Spinal cord (tissue), 10 donors: ENCODE measurements at places on chromosomes 2 and 18. TPM values are rescaled to one million over a fixed set of nuclear protein-coding genes. Genes with fewer than 3 reads are reported as not detected.

GRCh38 chr2:143321994-143322393 lies 192.8 kb downstream of the ARHGAP15 start:
- no peaks in the 10 kb centered on the region for H3K36me3 ChIP-seq
- DNase-seq, result no peak
- no peak overlapping the region for H3K4me3 ChIP-seq
- no peak overlapping the region for H3K27ac ChIP-seq
- H3K27me3 ChIP-seq, result no peaks in the 10 kb centered on the region

GRCh38 chr2:17249249-17249648 lies 269.0 kb downstream of the RAD51AP2 start:
- H3K4me3 ChIP-seq, result no peak overlapping the region
- H3K4me1 ChIP-seq, result no peaks in the 10 kb centered on the region
- no peaks in the 10 kb centered on the region for H3K27me3 ChIP-seq
- no peak overlapping the region for H3K27ac ChIP-seq

FNDC4 gene
- total RNA-seq, result 50.8 TPM

DNA sequence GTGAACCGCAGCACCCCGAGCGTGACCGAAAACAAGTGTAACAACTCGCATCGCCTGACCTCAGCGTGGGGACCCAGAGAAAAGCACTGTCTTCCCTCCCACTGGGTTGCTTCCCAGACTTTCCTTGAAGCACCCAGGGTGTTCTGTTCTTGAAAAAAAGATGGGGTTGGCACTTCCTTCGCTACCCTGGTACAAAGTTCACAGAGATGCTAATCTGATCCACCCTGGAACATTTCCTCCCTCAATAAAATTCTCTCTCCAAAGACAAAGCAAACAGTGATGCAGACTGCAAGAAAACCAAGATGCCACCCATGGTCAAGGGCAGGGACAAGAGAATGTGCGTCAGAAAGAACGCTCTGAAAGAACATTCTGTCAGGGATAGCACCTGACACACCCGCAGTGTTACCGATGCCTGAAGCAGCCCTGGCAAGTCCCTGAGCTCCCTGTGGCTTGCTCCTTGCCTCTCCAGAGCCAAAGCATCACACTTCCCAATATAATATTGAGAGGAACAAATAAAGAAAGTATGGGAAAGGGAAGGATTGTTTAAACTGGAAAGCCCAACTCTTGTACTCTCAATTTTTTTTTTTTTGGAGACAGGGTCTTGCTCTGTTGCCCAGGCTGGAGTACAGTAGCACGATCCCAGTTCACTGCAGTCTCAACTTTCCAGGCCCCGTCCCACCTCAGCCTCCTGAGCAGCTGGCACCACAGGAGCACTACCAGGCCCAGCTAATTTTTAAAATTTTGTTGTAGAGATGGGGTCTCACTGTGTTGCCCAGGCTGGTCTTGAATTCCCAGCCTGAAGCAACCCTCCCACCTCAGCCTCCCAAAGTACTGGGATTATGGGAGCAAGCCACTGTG lies 70.7 kb downstream of the TBC1D8 start:
- no peak overlapping the region for H3K27ac ChIP-seq
- H3K4me1 ChIP-seq, result no peaks in the 10 kb centered on the region
- no peak for DNase-seq
- no peaks in the 10 kb centered on the region for H3K27me3 ChIP-seq
- H3K36me3 ChIP-seq, result no peaks in the 10 kb centered on the region

OSR1 gene
- total RNA-seq, result 138 TPM

DNA sequence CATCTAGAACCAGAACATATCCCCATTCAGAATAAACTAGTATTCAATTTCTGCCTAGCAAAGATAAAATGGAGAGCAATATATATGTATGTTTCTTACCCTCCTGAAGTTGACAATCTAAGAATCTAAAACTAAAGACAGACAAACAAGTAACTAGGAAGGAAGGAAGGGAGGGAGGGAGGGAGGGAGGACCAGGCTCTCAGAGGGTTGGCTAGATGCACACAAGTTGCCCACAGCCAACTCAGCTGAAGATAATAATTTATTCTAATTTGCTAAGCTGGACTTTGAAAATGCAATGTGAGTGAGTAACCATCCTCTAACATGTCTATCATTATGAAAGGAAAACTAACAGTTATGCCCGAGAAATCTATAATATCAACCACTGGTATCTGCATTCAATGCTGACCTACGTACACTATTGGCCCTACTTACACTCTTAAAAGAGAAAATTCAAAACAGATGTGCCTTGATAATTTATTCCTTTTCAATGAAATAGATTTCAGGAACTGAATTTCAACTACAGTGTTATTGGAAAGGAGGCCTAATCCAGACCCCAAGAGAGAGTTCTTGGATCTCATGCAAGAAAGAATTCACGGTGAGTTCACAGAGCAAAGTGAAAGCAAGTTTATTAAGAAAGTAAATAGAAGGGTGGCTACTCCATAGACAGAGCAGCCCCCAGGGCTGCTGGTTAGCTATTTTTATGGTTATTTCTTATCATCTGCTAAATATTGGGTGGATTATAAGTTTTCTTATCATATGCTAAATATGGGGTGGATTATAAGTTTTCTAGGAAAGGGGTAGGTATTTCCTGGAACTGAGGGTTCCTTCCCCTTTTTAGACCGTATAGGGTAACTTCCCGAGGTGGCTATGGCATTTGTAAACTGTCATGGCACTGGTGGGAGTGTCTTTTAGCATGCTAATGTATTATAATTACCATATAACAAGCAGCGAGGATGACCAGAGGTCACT lies 288.5 kb upstream of the SLC39A10 start:
- H3K4me1 ChIP-seq, result no peaks in the 10 kb centered on the region
- DNase-seq, result no peak
- H3K27me3 ChIP-seq, result no peaks in the 10 kb centered on the region
- no peak overlapping the region for H3K27ac ChIP-seq
- no peak overlapping the region for H3K4me3 ChIP-seq
- H3K36me3 ChIP-seq, result no peaks in the 10 kb centered on the region

TMEM169 gene
- 18.5 TPM for total RNA-seq

DNA sequence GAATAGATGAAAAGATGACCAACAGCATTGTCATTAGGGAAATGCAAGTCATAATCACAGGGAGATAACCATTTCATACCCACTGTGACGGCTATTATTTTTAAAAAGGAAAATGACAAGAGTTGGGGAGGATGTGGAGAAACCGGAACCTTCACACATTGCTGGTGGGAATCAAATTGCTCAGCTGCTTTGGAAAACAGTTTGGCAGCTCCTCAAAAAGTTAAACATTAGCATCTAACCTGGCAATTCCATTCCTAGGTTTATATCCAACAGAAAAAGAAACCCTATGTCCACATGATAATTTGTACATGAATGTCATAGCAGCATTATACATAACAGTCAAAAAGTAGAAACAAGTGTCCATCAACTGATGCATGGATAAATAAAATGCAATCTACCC lies 58.2 kb downstream of the KCNG3 start:
- no peaks in the 10 kb centered on the region for H3K36me3 ChIP-seq
- H3K4me3 ChIP-seq, result no peak overlapping the region
- no peaks in the 10 kb centered on the region for H3K27me3 ChIP-seq
- no peak overlapping the region for H3K27ac ChIP-seq
- H3K4me1 ChIP-seq, result no peaks in the 10 kb centered on the region
- DNase-seq, result no peak

DNA sequence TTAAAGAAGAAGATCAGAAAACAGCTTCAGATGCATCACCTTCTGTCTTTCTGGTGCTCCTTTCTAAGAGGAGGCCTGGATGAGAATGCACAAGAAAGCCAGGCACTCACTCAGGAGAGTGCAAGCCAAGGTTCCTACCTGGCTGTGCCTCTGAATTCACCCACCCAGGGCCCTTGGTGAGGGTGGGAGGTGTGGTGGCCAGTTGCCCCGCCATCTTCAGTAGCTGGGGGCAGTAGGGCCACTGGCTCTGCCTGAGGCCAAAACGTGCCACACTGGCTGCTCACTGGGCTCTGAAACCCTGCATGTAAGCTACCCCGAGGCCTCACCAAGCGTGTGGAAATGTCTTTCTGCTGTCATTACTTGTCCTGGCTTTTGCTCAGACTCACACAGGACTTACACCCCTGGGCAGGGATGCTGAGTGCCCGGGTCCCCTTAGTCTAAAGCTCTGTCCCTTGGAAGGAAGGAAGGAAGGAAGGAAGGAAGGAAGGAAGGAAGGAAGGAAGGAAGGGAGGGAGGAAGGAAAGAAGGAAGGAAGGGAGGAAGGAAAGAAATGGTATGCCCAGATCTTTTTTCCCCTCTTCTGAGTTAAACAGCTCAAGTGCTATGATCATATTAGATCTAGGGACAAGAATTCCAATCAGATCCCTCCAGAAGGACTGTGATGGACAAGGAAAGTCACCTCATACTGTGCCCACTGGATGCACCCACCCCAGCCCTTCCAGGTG lies 8.5 kb upstream of the LBH start:
- no peaks in the 10 kb centered on the region for H3K36me3 ChIP-seq
- H3K4me1 ChIP-seq, result no peaks in the 10 kb centered on the region
- no peak for DNase-seq
- H3K4me3 ChIP-seq, result no peak overlapping the region

- peak; percentile 15 for DNase-seq
- H3K4me1 ChIP-seq, result no peaks in the 10 kb centered on the region
- no peak overlapping the region for H3K27ac ChIP-seq
- H3K27me3 ChIP-seq, result no peaks in the 10 kb centered on the region
Measured at GRCh38 chr2:200066417-200066816, 111.0 kb downstream of the MAIP1 start.

ZNF396 gene
- total RNA-seq, result 6.2 TPM

CPO gene
- 0.33 TPM for total RNA-seq

DNA sequence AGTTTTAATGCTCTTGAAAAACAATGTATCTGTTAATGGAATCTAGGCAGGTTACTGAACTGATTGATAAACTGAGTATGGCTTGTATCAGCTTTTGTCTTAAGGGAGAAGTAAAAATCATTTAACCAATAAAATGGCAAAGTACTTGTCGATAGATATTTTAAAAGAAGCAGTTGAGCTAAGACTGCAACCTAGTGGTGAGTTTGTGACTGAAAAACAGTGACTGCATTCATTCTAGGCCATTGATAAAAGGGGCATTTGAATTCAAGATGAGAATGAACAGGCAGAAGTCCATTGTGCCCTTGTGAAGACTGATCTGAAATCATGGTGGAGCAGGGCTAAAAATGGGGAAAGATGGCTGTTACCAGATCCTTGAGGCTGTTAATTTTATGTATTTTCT lies 59.4 kb upstream of the MSTN start:
- no peaks in the 10 kb centered on the region for H3K4me1 ChIP-seq
- no peak overlapping the region for H3K4me3 ChIP-seq
- no peaks in the 10 kb centered on the region for H3K36me3 ChIP-seq

DNA sequence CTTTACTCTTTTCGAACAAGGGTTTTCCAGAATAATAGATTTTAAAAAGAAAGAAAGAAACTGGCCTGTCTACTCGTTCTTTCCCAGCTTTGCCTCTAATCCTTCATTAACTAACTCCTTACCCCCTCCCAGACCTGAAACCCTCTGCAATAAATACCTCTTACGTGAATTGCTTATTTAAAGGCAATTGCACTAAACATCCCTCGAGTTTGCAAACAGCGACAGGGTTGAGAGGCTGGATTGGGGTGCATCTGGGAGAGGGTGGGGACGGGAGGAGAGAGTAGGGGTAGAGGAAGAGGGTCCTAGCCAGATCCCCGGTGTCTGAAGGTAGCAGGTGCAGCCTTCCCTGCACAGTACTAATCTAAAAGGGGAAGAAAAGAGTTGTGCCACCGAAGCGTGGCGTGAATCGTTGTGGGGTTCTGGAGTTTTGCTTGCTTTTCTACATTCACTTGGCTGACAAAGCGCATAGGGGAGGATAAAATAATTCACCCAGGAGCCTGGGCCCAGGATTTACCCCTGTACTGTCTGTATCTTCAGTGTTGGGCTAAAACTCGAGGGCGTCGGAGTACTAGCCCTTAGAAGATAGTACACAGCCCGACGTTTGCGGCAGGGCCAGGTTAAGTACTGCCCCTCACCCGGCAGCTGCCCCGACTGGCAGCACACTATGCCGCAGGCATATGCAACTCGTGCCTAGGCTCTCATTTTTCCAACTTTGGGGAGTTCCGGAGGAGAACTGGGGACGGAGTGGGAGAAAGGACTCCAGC lies 1.9 kb upstream of the NEUROD1 start:
- peak; percentile 24 for DNase-seq
- H3K4me1 ChIP-seq, result peaks cover 62% of the 10 kb centered on the region
- H3K27ac ChIP-seq, result no peak overlapping the region

AMER3 gene
- total RNA-seq, result 4.5 TPM

DNA sequence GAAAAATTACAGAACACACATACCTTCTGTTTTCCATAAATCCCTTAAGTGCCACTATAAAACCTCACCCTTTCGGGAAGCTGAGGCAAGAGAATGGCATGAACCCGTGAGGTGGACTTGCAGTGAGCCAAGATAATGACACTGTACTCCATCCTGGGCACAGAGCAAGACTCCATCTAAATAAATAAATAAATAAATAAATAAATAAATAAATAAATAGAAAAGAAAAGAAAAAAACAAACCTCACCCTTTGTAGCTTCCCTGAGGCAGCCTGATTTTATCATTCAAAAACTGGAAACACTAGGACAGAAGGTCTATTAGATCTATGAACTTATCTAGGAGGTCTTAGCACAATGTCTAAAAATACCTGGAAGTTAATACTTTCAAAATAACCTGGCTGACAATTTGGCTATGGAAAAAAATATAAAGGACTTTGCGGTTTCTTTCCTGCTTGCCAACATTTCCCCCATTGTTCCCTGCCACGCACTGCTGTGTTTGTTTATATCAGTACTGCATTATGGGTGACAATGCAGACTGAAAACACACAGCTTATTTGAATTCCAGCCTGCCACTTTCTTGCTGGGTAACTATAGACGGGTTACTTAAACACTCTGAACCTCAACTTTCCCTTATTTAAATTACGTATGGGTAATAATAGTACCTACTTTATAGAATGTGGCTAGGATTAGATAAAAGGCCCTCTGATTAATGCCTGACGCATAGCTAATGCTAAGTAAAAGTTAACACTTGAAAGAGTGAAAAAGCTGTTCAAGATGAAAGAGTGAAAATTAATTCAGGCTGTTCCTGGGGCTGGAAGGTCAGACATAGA lies 313.0 kb downstream of the RDH14 start:
- no peaks in the 10 kb centered on the region for H3K4me1 ChIP-seq
- H3K27me3 ChIP-seq, result no peaks in the 10 kb centered on the region
- DNase-seq, result no peak
- H3K36me3 ChIP-seq, result no peaks in the 10 kb centered on the region
- H3K4me3 ChIP-seq, result no peak overlapping the region
